ENCODE measurements at places on chromosomes 12 and 14.

GRCh38 chr12:42586268-42586667, 3.3 kb downstream of the PRICKLE1 start:
- DNase-seq = no peak

DNA sequence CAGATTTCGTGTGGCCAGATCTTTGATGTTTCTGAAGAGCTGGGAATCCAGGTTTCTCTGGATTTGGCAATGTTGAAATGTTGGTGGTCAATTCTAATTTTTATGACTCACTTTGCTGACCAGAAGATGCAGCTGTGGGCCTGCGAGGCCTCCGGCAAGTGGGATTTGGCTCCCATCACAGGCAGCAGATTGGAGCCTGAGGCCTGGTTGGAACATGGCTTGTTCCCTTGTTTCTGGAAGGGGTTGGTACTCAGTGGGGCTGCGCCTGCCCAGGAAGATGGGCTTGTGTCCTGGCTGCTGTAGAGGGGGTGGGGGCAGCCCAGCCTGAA, 23.1 kb downstream of the FBRSL1 start:
- no peak for DNase-seq

DNA sequence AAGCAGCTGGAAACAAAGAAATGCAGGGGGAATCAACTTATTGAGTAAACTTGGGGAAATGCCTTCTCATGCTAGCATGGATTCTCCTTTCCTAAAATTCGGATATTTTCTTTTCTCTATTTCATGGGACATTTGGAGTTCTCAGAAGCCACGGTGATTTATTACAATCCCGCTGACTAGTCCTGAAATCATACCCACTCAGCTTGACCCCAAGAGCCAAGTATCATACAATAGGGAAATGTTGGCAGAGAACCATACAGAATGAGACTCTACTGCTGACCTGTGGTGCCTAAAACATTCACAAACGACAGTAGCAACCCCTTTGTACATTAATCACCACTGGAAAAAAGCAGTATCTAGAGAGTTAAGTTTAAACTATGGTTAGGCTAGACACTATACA, 112.4 kb downstream of the KICS2 start:
- no peak for DNase-seq

DNA sequence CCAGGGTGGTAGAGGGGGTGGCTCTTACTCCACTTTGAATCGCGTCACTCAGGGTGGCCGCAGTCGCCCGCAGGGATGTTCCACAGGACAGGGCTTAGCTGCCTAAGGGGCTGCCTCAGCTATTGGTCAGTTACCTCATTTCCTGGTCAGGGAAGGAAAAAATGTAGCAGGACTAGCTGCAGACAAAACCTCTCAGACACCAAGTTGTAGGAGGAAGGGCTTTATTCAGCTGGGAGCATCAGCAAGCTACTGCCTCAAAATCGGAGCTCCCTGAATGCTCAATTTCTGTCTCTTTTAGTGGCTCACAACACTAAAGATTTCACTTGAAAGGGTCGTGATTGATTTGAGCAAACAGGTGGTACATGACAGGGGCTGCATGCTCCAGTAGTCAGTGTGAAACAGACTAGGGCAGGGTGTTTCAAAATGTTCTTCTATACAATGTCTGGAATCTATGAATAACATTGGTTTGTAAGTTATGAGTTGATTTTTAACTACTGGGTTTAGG, 6.4 kb upstream of the CLEC6A start:
- no peak for DNase-seq

DNA sequence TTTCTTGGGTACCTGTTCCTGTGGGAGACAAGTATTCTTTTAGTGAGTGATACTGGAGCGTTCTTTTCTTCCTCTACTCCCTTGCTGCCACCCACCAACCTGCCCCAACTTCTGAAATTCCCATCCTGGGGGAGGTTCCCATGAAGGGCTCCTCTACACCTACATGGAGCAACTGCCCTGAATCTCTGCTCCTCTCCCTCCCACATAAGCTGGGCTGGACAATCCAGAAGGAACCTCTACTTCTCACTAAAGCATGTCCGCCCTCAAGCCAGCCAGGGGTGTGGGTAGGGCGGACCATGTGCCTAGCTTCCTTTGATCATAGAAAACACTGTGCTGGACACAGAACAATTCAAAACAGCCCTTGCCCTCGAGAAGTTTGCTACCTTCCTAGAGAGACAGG, 25.9 kb upstream of the ESRRB start:
- DNase-seq = no peak

- no peak for DNase-seq
Observed at GRCh38 chr12:52097045-52097666, 17.7 kb downstream of the SMIM41 start.

GRCh38 chr14:33714527-33715226, 236.2 kb downstream of the EGLN3 start:
- DNase-seq = no peak

GRCh38 chr12:25950329-25951115, 8.0 kb upstream of the RASSF8 start:
- no peak for DNase-seq

DNA sequence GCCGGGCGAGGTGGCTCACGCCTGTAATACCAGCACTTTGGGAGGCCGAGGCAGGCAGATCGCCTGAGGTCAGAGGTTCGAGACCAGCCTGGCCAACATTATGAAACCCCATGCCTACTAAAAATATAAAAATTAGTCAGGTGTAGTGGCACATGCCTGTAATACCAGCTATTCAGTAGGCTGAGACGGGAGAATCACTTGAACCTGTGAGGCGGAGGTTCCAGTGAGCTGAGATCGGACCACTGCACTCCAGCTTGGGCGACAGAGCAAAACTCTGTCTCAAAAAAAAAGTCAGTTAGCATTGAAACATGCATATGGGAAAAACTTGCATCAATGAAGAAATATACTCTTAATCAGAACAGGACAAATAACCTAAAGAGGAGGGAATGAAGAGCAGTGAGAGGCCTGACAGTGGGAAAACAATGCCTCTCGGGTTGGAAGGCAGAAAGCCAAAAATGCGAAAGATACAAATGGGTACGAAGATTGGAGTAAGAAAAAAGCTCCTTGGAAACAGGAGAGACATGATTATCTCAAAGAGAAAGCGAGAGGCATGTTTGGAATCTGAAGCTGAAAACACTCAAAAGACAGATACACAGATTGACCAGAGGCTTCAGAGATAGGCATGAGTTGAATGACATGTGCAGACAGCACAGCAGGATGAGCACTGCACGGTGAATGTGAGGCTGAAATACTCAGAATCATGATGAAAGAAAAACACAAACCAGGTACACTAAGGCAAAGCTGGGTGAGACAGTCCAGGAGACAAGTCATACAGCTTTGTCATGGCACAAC, 30.6 kb downstream of the RESF1 start:
- no peak for DNase-seq

GRCh38 chr14:79299162-79299561, 912.1 kb downstream of the DIO2 start:
- DNase-seq = no peak

DNA sequence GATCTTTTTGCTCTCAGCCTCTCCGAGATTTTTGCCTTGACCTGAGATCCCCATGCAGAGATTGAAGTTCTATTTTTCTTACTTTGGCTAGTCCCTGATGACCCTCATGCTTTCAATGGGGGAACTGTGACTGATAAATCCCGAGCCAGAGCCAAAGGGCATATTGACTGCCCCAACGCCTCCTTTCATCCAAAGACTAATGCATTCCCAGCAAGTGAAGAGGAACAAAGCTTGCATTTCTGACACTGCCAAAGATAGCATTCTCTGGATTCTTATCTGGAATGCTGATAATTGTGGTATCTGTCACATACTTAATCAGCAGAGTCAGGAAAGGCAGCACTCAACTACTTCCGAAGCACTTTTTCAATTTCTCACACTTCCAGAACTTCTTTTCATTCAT, 152.3 kb upstream of the EGLN3 start:
- no peak for DNase-seq

GRCh38 chr12:131355361-131356245, 355.3 kb upstream of the SFSWAP start:
- DNase-seq = no peak

DNA sequence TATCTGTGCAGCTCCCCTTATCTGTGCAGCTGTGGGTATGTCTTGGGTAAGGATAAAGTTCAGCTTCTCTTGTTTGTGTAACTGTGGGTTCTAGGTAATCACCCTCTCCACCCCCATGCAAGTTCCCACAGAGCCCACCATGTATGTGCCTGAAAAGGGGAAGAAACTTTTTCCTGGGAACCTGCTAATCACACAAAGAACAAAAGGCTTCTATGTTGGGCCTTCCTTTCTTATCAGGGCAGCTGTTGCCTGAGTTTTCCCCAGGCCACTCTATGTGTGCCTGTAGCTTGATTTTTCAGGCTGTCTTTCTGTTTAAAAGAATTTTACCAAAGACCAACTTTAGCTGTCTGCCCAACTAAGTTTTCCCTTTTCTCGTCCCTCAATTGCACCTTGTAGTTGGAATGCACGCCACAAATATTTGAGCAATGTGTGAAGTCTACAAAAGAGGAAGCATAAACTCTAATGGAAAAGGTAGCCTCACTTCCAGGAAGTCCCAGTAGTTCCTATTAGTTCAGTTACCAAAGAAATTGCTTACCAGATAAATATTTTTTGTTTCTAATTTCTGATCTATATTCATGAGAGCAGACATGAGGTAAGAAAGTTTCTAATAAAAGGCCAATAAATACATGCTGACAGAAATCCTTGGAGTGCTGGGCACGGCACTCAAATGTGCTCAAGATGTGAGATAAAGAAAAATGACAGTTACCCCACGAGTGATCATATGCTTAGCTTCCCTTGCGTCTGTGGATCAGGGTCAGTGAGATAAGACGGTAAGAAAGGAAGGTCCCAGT, 2.7 kb upstream of the GALC start:
- no peak for DNase-seq

DNA sequence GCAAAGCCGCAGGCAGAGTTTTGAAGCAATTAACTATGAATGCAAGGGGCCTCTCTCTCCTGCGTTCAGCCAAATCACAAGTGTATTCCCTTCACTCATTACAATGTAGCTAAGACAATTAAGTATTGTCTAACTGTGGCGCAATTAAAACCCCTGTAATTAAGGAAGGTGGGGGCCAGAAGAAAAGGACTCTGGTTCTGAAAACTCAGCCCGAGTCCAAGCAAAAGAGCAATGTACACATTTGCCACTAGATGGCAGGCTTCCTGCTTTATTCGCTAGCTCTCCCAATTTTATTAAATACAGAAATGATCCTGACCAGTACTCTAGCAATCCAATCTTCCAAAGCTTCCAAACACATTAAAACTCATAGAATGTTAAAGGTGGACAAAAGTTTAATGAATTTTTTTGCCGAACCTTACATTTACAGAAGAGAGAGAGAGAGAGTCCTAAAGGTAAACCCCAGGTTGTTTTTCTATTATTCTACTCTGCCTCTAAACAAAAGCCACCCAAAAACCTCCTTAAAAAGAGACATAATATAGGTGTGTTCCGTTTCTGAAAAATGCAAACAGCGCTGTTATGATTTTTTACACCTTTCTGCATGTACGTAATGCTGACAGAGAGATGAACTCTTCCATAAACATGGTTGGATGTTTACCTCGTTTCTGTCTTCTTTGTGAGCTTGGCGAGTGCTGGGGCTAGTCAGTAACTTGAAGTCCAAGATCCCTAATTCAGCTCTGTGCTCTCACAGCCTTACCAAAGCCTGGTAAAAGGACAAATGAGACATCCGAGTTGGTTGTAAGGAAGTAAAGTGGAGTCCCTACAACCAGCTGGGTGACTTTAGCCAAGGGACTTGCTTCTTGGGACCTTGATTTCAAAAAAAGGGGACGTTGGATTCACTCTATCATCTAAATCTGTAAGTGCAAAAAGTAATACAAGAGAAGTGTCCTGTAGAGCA, 50.9 kb upstream of the VASH1 start:
- peak; percentile 35 for DNase-seq

- DNase-seq = no peak
Observed at GRCh38 chr12:130026608-130027176, 122.9 kb upstream of the TMEM132D start.

GRCh38 chr12:125159702-125160101, 94.5 kb downstream of the AACS start:
- no peak for DNase-seq

DNA sequence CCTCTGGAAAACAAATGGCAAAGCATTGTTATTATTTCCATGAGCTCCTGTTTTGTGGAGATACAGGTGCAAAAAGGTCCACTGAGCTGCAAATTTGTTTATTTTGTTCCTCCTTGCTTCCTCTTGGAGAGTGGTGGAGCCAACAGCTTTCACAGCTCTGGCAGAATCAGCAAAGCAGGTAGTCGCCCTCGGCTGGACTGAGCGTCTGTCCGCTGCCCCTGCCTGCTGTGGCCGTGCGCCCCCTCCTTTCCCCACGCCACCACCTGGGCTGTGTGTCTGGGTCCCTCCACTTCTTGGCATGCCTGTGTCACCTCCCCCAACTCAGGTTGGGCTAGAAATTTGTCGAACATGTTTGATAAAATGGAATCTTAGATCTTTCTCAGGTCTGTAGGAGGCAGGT, 188.2 kb downstream of the TSPAN9 start:
- no peak for DNase-seq

DNA sequence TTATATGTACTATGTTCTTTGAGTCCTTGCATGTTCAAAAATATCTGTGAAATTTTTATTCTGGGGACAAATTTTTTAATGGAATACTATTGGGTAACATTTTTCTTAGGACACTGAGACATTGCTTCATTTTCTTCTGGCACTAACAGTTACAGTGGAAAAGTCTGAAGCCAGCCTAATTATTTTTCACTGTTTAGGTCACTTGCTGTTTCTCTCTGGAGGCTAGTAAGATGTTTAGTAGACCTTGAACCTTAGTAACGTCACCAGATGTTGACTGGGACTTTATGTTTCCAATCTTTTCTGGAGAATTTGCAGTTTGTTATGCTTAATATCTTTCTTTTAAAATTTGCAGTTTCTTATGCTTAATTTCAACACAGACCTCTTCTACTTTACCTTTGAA, 12.3 kb upstream of the EPYC start:
- no peak for DNase-seq

Measured in dorsolateral prefrontal cortex (tissue), 122 donors.